ENCODE measurements at places on chromosomes 2 and 18.

GRCh38 chr2:182379241-182379640 lies 47.6 kb downstream of the PDE1A start:
- no peak for DNase-seq

GRCh38 chr2:102063487-102063911 lies 71.7 kb downstream of the IL1R2 start:
- DNase-seq, result peak; percentile 90

DNA sequence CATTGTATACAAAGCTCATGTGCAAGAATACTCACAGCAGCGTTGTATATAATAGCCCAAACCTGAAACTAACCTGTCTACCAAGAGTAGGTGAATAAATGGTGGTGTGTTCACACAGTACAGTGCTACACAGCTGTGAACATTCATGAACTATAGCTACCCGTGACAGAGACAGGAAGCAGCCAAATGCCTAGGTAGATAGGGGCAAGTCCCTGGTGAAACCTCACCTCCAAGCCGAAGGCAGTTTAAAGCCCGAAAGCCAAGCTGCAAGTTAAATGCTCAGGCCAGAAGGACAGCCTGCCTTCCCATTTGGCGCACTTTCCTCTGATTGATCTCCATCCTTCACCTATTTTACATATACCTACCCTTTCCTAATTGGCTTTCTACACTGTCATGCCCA lies 36.5 kb upstream of the IMPA2 start:
- no peak for DNase-seq

GRCh38 chr2:148162871-148163270 lies 142.0 kb downstream of the MBD5 start:
- DNase-seq, result no peak

GRCh38 chr2:162053808-162054155 lies 20.2 kb downstream of the DPP4 start:
- no peak for DNase-seq

- no peak for DNase-seq
These were observed 237.4 kb downstream of the CAMKMT start for GRCh38 chr2:44599130-44599529.

DNA sequence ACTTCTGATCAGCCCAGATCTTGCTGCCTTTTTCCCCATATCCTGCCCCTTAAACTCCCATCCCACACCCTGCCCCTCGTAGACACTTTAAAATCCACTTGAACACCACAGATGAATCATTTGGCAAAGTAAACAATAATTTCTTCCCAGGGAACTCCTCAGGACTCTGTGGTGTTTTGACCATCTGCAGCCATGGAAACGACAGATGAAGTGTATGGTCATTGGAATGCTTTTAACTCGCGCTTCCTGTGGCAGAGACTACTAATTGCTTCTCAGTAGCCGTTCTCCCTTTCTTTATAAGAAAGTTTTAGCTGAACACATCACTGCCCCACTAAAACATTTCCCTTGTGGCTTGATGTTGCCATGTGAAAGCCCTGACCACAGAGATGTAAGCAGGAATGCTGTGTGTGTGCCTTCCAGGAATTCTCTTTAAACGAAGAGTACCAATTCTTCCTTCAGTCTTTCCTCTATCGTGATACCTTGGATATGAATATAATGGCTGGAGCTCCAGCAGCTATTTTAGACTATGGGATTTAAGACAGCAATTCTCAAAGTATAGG lies 92.7 kb upstream of the PARD3B start:
- peak; percentile 76 for DNase-seq

GRCh38 chr2:152415796-152416195 lies 80.8 kb downstream of the FMNL2 start:
- DNase-seq, result no peak

GRCh38 chr2:70965506-70965905 lies 12.9 kb upstream of the ANKRD53 start:
- peak; percentile 41 for DNase-seq

DNA sequence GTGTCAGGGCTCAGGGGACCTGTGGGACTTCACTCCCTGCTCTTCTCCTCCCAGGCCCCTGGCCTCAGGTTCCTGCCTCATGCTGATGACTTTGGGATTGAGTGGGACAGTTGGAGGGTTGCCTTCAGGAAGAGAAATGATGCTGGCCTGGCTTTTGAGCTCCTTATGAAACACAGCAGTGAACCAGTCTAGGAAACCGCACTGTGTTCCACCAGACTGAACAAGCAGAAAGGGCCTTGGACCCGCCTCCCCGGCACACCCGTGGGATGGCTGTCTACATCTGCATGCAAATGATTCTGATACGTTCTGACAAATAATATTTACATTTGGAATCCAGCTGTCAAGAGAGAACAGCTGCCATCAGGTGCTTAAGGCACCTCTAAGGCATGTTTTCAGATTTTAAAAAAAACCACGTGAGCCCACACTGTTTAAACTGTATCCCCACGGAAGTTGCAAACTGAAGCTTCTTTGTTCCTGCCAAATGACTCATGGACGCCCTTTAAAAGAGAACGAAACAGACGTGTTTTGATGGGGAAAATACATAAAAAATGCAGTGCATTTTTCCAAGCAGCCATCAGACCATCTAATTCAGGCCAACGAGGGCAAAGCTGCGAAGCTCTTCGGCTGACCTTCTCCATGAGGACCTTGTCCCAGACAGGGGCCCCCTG lies 27.6 kb upstream of the ASAP2 start:
- peak; percentile 85 for DNase-seq

- no peak for DNase-seq
These were observed 74.1 kb upstream of the LRATD1 start for GRCh38 chr2:14558335-14558919.

GRCh38 chr2:234966340-234966739 lies 14.5 kb downstream of the SH3BP4 start:
- DNase-seq, result no peak

GRCh38 chr2:66174491-66174890 lies 260.4 kb upstream of the MEIS1 start:
- DNase-seq, result no peak

DNA sequence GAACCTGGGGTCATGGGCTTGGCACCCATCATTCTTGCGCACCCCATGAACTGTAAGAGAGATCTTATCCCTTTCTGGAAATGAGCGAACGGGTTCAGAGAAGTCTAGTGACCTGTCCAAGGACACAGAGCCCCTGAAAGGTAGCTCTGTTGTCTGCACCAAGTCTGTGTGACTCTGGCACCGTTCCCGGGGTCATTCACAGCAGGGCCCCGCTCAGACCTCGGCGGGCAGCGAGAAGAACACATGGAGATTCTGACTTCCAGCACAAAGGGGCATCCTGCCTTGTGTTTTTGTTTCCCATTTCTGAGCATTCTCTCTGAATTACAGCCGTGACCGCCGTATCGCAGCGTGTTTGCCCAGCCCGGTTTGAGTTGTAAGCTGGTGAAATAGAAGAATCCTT lies 231.7 kb downstream of the KLHL29 start:
- no peak for DNase-seq

DNA sequence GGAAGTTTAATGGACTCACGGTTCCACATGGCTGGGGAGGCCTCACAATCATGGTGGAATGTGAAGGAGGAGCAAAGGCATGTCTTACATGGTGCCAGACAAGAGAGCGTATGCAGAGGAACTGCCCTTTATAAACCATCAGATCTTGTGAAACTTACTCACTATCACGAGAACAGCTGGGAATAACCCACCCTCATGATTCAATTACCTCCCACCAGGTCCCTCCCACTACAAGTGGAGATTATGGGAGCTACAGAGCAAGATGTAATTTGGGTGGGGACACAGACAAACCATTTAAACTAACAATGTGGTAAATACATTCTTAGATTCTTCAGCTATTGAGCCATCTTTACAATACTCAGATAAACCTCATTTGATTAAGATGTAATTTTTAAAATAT lies 176.1 kb downstream of the SH3BP4 start:
- DNase-seq, result no peak

DNA sequence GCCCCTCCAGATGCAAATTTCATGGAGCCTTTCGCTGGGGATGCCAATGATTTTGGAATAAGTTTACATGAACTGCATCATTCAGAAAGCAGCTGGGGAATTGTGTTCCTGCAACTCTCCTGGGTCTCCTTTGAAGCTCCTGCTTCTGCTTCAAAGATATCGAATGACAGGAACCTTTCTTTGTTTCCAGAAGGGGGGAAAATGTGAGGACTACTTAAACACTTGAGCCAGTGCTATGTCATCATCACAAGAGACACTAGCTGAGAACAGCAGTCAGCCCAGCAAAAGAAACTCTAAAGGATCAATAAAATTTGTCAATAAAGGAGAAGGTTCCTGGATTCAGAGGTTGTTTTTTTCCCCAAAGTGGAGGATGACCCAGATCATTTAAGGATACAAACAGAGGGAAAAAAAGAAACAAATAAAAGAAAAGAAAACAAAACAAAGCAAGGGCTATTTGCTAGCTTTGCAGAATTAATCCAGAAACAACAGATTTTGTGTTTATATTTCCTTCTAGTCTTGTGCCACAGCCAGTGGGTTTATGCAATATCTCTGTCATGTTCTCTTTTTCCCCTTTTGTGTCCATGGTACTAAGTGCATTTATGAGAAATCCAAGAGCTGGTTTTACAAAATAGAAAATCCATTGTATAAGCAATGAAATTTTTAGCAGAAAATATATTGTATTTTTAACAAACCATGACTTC lies 463.7 kb downstream of the CDH2 start:
- DNase-seq, result no peak

DNA sequence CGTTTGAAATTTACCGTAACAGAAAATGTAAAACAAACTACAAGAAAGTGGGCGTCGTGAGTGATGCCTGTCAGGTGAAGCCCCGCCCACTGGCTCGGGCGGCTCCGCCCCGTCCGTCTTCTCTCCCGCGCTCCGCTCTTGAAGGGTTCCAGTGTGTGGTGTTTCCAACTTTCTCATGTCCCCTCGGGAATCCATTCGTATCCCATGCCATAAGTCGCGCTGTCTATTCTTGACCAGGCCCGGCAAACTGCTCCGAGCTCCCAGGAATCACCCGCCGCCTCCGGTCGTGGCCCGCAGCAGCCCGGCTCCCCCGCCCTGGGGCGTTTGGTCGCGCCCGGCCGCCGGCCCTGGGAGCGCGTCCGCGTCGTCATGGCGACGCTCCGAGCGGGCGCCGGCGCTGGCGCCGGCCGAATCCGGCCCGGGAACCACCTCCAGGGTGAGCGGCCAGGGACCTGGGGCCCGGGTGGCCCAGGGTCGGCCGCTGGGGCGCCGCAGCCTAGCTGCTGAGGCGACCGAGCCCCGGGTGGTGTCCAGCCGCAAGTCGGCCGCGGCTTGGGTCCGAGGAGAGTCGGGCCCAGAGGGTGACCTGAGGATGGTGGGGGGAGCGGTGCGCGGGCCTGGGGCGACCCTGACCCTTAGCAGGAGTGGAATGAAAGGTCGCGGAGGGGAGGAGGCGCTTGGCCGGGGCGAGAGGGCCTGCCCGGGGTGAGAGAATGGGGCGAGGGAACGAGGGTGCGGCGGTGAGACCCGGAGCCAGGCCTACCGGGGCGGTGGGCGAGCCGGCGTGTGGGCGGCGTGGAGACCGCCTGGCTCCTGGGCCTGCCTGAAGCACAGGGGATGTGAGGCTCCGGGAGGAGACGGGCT lies at the start of gene CFAP221:
TSS of gene CFAP221 (plus strand) at position 375 of the 864 bp plus-strand sequence. CDS start 1,683 bp downstream, outside the sequence.
- DNase-seq, result peak; percentile 79

DNA sequence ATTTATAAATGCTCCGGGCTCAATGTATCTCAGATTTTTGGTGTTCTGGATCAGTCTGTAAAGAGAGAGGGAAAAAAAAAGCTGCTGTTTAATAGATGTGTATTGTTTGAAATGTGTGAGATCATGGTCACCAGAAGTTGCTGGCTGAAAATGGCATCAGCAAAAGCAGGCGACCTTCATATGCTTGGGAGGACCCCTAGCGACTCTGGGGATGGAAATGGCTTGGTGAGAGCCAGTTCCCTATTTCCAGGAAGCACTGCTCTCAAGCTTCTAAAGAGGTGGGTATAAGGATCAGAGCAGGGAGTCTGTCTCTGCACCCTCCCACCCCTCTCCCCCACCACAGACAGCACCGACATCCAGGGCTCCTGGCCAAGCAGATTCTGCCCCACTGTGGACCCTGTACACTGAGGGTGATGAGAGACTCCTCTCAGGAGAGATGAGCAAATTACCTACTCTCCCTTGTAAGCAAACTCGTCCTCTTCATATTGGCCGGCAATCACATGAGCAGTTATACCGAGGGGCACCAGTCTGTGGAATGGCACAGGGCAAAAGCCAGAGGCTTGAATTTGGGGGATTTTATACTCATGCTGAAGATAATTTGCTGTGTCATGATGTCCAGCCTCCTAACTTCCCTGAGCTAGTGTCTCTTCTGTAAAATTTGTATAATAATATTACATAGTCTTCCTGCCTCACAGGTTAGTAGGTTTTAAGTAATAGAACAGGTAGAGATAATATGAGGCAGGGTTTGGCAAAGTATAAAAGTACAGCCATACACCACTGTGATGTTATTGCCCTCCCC lies 29.6 kb downstream of the LHCGR start:
- DNase-seq, result no peak

GRCh38 chr2:163859951-163860350 lies 124.1 kb upstream of the FIGN start:
- no peak for DNase-seq

GRCh38 chr2:205141381-205141780 lies 540.9 kb upstream of the NRP2 start:
- DNase-seq, result no peak

- DNase-seq, result no peak
These were observed 26.4 kb upstream of the PKDCC start for GRCh38 chr2:42021464-42021863.

DNA sequence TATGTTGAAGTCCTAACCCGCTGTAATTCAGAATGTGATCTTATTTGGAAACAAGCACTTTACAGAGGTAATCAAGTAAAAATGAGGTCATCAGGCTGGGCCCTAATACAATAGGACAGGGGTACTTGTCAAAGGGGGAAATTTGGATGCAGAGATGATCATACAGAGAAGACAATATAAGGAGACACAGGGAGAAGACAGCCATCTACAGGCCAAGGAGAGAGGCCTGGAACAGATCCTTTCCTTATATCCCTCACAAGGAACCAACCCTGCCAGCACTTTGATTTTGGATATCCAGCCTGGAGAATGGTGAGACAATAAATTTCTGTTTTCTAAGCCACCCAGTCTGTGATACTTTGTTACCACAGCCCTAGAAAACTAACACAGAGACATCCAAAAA lies 104.3 kb downstream of the METTL4 start:
- no peak for DNase-seq

DNA sequence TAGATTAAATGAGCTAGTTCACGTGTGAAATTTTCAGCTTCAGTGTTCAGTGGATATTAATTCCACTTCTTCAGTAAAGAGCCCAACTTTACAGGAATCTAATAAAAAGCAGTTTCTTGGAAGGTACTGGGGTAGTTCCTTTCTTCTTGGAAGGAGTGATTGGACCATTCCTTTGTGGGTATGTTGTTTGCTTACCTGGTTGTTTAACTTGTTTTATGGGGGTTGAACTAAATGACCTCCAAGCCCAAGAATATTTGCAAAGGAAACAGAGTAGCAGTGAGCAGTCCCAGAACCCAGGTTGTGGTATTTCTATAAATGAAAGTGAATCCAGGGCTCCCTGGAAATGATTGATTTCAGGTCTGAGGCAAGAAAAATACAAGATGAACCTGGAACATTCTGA lies 31.4 kb downstream of the KCNJ13 start:
- no peak for DNase-seq

- no peak for DNase-seq
These were observed 31.0 kb downstream of the CELF4 start for GRCh38 chr18:37534627-37535026.

GRCh38 chr2:134232868-134233727 lies 20.8 kb upstream of the MGAT5 start:
- no peak for DNase-seq

Data from coronary artery (tissue), 2 donors.